Right ventricle myocardium superior (tissue), 1 donor: ENCODE measurements at places on chromosomes 1 and 21. TPM values are rescaled to one million over a fixed set of nuclear protein-coding genes. Genes with fewer than 3 reads are reported as not detected.

Gene GPATCH3
- total RNA-seq: 10.4 TPM

GRCh38 chr1:97685360-97685759 lies 235.5 kb downstream of the DPYD start:
- DNase-seq: no peak

- no peak for DNase-seq
Measured at GRCh38 chr1:107953556-107953955, 11.4 kb downstream of the VAV3 start.

DNA sequence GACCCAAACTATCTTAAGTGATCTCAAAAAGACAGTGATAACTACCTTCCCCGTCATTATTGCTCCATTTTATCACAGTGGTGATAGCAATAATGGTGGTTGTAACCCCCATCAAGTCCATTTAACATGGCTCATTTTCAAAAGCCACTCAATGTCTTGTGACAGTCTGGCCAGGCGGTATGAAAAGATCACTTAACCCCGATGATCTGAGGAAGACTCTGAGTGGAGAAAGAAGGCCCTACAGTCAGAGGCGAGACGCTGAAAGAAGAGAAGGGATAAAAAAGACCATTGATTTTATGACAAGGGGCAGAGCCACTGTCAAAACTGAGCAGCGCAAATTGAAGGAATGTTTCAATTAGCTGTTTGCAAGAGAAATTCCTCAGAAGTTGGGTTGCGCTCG lies 417.2 kb upstream of the PBX1 start:
- DNase-seq: no peak

- DNase-seq: no peak
Measured at GRCh38 chr1:112889052-112889768, 66.8 kb downstream of the SLC16A1 start.
